Mammary microvascular endothelial cell (primary cell): ENCODE measurements at places on chromosomes 11 and 22. TPM values are rescaled to one million over a fixed set of nuclear protein-coding genes. Genes with fewer than 3 reads are reported as not detected.

PRG3 gene
- total RNA-seq, result not detected in 2 replicates

GAS2 gene
- 0.59 and 1.8 TPM in 2 replicates for total RNA-seq

RTL10 gene
- 20.7 and 23.7 TPM in 2 replicates for total RNA-seq

HBD gene
- not detected in 2 replicates for total RNA-seq

PAX6 gene
- not detected in 2 replicates for total RNA-seq

TSSK2 gene
- total RNA-seq, result not detected in 2 replicates

CDKN1C gene
- 2.3 and 3.2 TPM in 2 replicates for total RNA-seq

CASP5 gene
- total RNA-seq, result not detected in 2 replicates

SCN4B gene
- not detected in 2 replicates for total RNA-seq

VPS11 gene
- total RNA-seq, result 25.1 and 25.7 TPM in 2 replicates

PATZ1 gene
- total RNA-seq, result 10.1 and 10.6 TPM in 2 replicates

POLR2L gene
- total RNA-seq, result 191 and 317 TPM in 2 replicates

OR8A1 gene
- not detected in 2 replicates for total RNA-seq

THRSP gene
- total RNA-seq, result not detected in 2 replicates

CLCF1 gene
- total RNA-seq, result 6.3 and 6.8 TPM in 2 replicates

OR6T1 gene
- not detected in 2 replicates for total RNA-seq

MOV10L1 gene
- 5.2 and 6.7 TPM in 2 replicates for total RNA-seq

OR51B6 gene
- total RNA-seq, result not detected in 2 replicates

TCN2 gene
- 56.9 and 74.3 TPM in 2 replicates for total RNA-seq

PIWIL4 gene
- under 0.01 and 0.20 TPM in 2 replicates for total RNA-seq

MS4A4A gene
- not detected in 2 replicates for total RNA-seq

SMTNL1 gene
- not detected in 2 replicates for total RNA-seq

KRTAP5-9 gene
- 0.20 TPM in 1 of 2 replicates, not detected in the other for total RNA-seq

ZMAT5 gene
- total RNA-seq, result 28.6 and 36.1 TPM in 2 replicates

MGAT3 gene
- not detected in 2 replicates for total RNA-seq

OR52K1 gene
- total RNA-seq, result not detected in 2 replicates

DEUP1 gene
- not detected in 2 replicates for total RNA-seq

PDGFD gene
- 14.5 and 16.1 TPM in 2 replicates for total RNA-seq
